ENCODE measurements at places on chromosomes 5 and 9. TPM values are rescaled to one million over a fixed set of nuclear protein-coding genes. Genes with fewer than 3 reads are reported as not detected.

Gene TAF1L
- total RNA-seq = under 0.01 TPM

Gene ARHGEF28
- total RNA-seq = 6.1 TPM

Gene C5orf46
- 12.3 TPM for total RNA-seq

Gene NR6A1
- 0.39 TPM for total RNA-seq

Gene MCIDAS
- total RNA-seq = not detected

Gene CDH9
- not detected for total RNA-seq

Gene ITK
- total RNA-seq = not detected

Data from smooth muscle cell of the pulmonary artery (primary cell).